ENCODE measurements at places on chromosomes 5 and 9.

DNA sequence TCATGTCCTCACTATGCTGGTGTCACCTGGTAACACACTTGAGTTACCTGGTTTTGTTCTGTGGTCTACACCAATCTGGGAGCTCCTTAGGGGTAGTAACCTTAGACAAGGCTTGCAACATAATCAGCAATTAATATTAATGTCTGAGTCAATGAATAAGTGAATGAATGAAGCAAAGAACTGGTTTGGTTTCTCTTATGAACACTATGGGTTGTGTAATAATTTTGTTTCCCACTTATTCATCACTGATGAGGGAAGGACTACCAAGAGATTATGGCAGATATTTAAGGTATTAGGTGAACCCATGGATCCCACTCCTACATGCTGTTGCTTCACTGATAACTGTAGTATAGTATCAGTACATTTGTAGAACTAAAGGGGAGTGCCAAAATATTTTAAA, 116.0 kb downstream of the SLC12A2 start:
- H3K36me3 ChIP-seq: no peaks in the 10 kb centered on the region
- H3K27me3 ChIP-seq: peaks cover 2% of the 10 kb centered on the region
- no peak for DNase-seq
- H3K4me3 ChIP-seq: no peak overlapping the region
- H3K4me1 ChIP-seq: peaks cover 7% of the 10 kb centered on the region

- peak; percentile 28 for DNase-seq
- no peaks in the 10 kb centered on the region for H3K36me3 ChIP-seq
- no peak overlapping the region for H3K27ac ChIP-seq
Measured at GRCh38 chr9:126915281-126915816, 767 bp downstream of the RALGPS1 start.

DNA sequence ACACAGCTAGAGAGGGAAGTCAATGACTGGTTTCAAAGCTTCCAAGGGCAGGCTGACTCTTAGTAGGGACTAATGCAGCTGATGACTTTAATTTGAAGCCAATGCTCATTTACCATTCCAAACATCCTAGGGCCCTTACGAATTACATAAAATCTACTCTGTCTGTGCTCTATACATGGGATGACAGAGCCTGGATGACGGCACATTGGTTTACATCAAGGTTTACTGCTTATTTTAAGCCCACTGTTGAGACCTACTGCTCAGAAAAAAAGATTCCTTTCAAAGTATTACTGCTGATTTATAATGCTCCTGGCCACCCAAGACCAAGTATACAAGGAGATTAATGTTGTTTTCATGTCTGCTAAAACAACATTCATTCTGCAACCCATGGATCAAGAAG, 74.1 kb downstream of the DAP start:
- H3K4me3 ChIP-seq: no peak overlapping the region
- H3K27me3 ChIP-seq: no peaks in the 10 kb centered on the region
- peaks cover 9% of the 10 kb centered on the region for H3K36me3 ChIP-seq
- H3K27ac ChIP-seq: no peak overlapping the region
- no peak for DNase-seq

GRCh38 chr5:77204967-77205366, 5.5 kb upstream of the PDE8B start:
- no peak for DNase-seq
- no peak overlapping the region for H3K27ac ChIP-seq
- H3K36me3 ChIP-seq: no peaks in the 10 kb centered on the region

DNA sequence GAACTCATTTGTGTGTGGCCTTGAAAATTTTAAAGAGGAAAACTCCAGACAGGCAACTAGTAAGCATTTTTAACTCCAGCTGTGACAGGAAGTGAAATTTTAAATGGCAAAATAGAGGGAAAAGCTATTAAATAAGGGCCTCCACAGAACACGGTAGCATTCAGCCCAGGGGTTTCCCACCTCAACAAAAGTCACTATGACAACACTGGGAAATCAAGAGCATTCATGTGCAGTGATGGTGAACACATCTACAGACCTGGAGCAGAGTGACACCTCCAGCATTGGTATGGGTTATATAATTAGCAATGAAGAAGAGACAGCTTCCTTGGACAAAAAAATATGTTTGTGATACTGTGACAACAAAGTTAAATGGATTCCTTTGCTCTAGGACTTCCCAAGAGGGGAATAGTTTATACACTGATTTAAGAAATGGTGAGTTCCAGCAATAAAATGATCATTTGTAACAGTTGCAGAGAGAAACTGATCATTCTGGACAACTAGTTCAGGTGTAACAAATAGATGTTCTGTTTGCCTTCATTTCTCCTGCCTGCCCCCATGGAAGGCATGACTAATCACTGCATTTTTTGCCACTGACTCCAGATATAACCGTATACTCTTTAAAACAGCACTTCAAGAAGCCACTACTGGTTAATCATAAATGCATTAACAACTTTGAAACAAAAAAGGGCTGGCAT, 93.3 kb upstream of the SLC44A1 start:
- H3K27ac ChIP-seq: no peak overlapping the region
- no peak overlapping the region for H3K4me3 ChIP-seq
- no peaks in the 10 kb centered on the region for H3K27me3 ChIP-seq
- H3K36me3 ChIP-seq: no peaks in the 10 kb centered on the region
- DNase-seq: no peak

DNA sequence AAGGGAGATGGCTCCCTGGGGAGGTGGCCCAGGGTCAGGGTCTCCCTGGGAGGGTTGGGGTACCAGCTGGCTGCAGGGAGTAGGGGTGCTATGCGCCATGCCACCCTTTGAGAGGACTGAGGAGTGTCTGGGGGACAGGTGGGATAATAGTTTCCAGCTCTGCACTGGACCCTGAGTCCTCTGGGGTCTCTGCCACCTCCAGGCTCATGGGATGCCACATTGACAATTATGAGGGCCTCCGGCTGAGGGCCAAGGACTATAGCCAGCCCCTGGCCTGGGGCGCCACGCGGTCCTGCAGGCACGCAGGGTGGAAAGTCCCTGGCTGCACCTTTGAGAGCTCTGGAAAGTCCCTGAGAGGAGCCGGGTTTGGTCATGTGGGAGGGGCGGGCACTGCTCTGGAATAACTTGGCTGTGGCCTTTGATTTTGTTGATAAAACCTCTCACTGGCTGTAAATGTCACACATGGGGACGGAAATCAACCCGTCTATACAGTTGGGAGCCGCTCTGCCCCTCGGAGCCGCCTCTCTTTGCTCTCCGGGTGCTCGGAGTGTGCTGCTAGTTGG, 16.0 kb downstream of the TRAF2 start:
- H3K27me3 ChIP-seq: no peaks in the 10 kb centered on the region
- peaks cover 49% of the 10 kb centered on the region for H3K4me1 ChIP-seq
- H3K27ac ChIP-seq: peak overlapping the region; percentile 94
- peak overlapping the region; percentile 69 for H3K4me3 ChIP-seq
- DNase-seq: peak; percentile 67

DNA sequence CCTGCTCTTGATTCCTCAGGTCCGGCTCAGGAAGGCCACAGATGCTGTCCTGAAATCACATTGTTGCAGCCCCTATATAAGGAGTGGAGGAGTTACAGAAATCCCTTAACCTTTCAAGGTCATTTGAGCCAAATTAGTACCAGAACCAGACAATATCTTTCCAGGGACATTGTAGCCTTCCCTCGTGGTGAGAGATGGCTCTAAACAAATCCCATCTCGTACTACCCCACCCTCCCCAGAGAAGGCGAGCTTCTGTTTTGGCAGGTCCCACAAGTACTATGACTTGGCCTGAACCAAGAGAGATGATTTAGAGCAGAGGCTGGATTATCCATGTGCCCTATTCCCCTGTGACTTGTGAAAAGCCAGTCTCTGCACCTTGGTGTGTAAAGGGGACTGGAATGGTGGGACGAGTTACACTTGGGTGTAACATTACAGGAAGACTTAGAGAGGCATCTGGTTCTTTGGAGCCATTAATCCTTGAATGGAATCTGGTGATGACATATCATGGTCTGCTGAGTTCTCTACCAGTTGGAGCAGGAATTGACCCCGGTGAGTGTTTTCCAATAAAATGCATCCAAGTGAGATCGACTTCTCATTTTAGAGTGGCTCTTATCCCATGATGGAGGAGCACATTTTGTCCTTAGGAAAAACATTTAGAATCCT, at the start of gene FAM240B:
Gene FAM240B (minus strand): TSS at position 51 of the 663 bp plus-strand sequence. CDS start 16,134 bp downstream, outside the sequence.
- no peaks in the 10 kb centered on the region for H3K36me3 ChIP-seq
- DNase-seq: no peak
- no peaks in the 10 kb centered on the region for H3K27me3 ChIP-seq
- H3K27ac ChIP-seq: no peak within 1 kb of the TSS

DNA sequence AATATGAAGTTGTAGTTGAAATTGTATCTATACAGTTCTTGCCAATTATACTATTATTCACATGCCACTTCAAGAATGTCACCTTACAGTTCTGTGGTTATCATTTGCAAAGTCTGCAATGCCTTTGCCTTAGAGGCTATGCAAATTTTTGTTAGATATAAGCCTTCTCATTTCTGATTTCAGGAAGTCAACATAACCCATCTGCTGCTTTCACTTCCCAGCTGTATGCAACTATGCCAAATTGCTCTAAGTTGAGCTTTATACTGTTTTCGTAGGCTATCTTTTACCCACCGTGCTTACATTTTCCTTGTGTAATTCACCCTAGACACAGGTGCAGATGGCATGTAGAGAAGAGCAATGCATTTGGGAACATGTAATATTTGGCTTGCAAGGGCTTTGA, 1083.0 kb downstream of the CDH9 start:
- DNase-seq: no peak
- H3K27ac ChIP-seq: no peak overlapping the region
- no peaks in the 10 kb centered on the region for H3K27me3 ChIP-seq
- H3K4me1 ChIP-seq: no peaks in the 10 kb centered on the region
- H3K36me3 ChIP-seq: no peaks in the 10 kb centered on the region

- H3K4me1 ChIP-seq: no peaks in the 10 kb centered on the region
- H3K4me3 ChIP-seq: no peak overlapping the region
- H3K36me3 ChIP-seq: no peaks in the 10 kb centered on the region
- H3K27me3 ChIP-seq: peaks cover 14% of the 10 kb centered on the region
- H3K27ac ChIP-seq: no peak overlapping the region
Measured at GRCh38 chr5:36842087-36842486, 34.5 kb upstream of the NIPBL start.

DNA sequence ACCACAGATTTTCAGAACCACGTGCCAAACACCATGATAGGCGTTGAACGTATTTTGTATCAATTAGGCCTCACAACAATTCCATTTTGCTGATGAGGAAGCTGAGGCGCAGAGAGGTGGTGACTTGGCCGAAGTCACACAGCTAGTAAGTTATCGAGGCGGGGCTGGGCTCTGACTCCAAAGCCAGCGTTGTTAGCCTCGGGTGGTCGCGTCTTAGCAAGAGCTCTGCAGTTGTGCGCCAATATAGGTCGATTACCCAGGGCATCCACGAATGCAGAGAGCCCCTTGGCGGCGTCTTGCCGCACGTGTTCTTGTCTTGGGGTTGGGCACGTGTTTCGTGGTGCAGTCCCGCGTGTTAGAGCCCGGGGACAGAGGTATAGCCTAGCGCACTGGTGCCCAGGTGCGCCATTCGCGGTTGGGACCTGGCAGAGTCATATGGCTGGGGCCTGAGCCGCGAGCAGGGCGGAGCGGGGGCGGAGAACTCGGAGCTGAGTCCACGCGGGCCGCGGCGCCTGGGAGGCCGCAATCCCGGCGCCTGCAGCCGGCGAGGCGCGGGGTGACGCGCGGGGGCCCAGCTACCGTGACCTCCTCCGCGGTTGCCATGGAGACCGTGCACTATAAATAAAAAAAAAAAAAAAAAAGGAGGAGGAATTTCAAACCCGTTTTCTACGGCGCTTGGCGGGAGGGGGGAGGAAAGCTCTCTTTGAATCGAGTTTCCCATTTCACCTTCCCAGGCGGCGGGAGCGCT, 62.3 kb downstream of the CXXC5 start:
- peaks cover 26% of the 10 kb centered on the region for H3K4me1 ChIP-seq
- H3K4me3 ChIP-seq: no peak overlapping the region
- no peaks in the 10 kb centered on the region for H3K36me3 ChIP-seq
- peak; percentile 58 for DNase-seq
- H3K27ac ChIP-seq: peak overlapping the region; percentile 47

- peaks cover 5% of the 10 kb centered on the region for H3K4me1 ChIP-seq
- no peak overlapping the region for H3K27ac ChIP-seq
- peak overlapping the region; percentile 14 for H3K4me3 ChIP-seq
- no peaks in the 10 kb centered on the region for H3K36me3 ChIP-seq
Measured at GRCh38 chr9:20256284-20256948, 365.9 kb downstream of the MLLT3 start.

GRCh38 chr5:76475936-76476335, 72.9 kb downstream of the IQGAP2 start:
- peaks cover 2% of the 10 kb centered on the region for H3K36me3 ChIP-seq
- H3K4me3 ChIP-seq: no peak overlapping the region
- H3K4me1 ChIP-seq: peaks cover 56% of the 10 kb centered on the region
- no peak for DNase-seq
- H3K27me3 ChIP-seq: no peaks in the 10 kb centered on the region

GRCh38 chr5:175742290-175742994, 84.6 kb downstream of the HRH2 start:
- H3K27me3 ChIP-seq: peaks cover 10% of the 10 kb centered on the region
- no peaks in the 10 kb centered on the region for H3K36me3 ChIP-seq
- no peak overlapping the region for H3K27ac ChIP-seq
- no peak for DNase-seq
- no peak overlapping the region for H3K4me3 ChIP-seq
- H3K4me1 ChIP-seq: no peaks in the 10 kb centered on the region

- no peak for DNase-seq
- no peaks in the 10 kb centered on the region for H3K36me3 ChIP-seq
- no peak overlapping the region for H3K4me3 ChIP-seq
- H3K27me3 ChIP-seq: peaks cover 2% of the 10 kb centered on the region
- H3K27ac ChIP-seq: no peak overlapping the region
Measured at GRCh38 chr5:34791761-34792244, 47.2 kb upstream of the TTC23L start.

GRCh38 chr5:27402828-27403227, 364.4 kb upstream of the CDH9 start:
- H3K4me1 ChIP-seq: no peaks in the 10 kb centered on the region
- no peak overlapping the region for H3K4me3 ChIP-seq
- no peak overlapping the region for H3K27ac ChIP-seq
- no peaks in the 10 kb centered on the region for H3K36me3 ChIP-seq
